ENCODE measurements at places on chromosomes 5 and 9.

DNA sequence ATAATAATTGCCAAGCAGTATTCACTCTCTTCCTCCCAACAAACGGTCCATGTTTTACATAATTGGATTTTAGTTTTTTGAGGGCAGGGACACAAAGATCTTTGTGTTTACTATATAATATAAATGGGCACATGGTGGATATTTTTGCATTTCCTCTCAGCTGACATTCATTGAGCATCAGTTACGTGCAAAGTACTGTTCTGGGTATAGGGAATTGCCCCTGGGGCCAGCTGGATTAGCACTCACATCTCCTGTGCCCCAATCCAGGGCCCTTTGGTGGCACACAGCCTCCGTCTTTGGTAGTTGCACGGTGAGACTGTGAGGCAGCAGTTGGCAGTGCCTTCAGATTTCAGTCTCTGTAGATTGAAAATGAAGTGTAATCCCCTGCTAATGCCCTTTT lies 1.6 kb downstream of the TDRD7 start:
- DNase-seq: no peak

DNA sequence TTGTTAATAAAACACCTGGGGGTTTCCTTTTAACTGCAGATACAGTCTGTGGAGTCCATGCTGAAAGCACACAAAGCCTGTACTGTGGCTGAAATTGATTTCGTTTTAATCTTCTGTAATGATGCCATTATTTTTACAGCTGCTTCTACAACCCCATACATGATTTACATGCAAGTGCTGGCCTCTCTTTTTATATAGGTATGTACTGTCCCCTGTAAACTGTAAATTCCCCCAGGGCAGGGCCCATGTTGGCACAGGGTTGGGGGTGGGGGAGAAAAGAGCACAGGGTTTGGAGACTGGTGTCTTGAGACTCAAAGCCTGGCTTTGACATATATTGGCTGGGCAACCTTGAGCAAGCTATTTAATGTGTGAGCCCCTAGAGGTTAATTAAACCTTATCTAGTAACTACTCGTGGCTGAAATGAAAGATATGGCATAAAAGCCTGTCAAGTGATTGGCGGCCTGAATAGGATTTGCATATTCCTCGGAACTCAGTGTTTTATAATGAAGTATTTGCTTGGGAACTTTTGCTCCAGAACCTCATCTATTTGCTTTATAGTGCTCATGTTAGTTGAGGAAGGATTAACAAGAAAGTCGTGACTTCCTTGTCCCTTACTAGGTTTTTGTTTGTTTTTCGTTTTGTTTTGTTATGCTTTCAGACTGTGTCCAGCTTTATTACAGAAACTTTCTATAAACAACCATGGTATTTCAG lies 34.0 kb downstream of the KLF4 start:
- no peak for DNase-seq

DNA sequence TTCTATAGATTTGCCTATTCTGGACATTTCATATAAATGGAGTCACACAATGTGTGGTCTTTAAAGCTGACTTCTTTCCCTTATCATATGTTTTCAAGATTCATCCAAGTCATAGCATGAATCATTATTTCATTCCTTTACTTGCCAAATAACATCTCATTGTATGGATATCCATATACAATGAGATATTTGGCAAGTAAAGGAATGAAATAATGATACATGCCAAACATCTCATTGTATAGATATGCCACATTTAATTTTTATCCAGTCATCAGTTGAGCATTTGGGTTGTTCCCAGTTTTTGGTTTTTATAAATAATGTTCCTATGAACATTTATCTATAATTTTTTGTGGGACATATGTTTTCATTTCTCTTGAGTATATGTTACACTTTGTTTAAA lies 20.5 kb upstream of the OR2K2 start:
- DNase-seq: no peak

GRCh38 chr9:135908093-135908753 lies 877 bp upstream of the CAMSAP1 start:
- DNase-seq: no peak

DNA sequence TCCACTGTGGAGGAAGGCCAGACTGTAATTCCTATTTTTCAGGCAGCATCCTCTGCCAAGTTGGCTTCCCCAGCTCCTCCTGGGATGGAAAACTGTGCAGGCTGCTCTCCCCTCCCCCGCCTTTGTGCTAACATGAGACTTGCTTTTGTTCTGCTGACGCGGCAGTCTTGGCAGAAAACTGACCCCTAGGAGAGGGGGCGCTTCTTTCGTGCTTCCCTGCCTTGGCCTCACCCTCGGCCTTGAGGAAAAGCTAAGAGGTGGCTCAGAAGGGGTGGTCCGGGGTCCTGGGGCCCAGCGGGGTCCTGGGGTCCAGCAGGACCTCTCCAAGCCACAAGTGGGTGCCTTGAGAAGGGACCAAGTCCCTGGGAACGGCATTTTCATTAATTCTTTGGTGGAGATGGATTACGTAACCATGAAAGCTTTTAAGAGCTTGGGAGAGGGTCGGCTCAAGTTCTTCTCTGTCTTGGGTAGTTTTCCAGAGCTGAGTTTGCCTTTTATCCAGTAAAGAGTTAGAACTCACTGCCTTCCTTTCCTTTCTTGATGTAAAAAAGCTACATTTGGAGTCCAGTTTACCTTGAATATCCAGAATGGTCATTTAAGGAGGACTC lies 51.0 kb downstream of the SH3PXD2B start:
- no peak for DNase-seq
